Glutamatergic neuron (in vitro differentiated cells): ENCODE measurements at places on chromosomes 7 and 10. TPM values are rescaled to one million over a fixed set of nuclear protein-coding genes. Genes with fewer than 3 reads are reported as not detected.

GRCh38 chr10:53909791-53910190, 891.2 kb downstream of the PCDH15 start:
- no peaks in the 10 kb centered on the region for H3K36me3 ChIP-seq
- no peak overlapping the region for H3K4me3 ChIP-seq
- H3K4me1 ChIP-seq = no peaks in the 10 kb centered on the region
- peaks cover 2% of the 10 kb centered on the region for H3K27me3 ChIP-seq
- no peak overlapping the region for H3K27ac ChIP-seq

DNA sequence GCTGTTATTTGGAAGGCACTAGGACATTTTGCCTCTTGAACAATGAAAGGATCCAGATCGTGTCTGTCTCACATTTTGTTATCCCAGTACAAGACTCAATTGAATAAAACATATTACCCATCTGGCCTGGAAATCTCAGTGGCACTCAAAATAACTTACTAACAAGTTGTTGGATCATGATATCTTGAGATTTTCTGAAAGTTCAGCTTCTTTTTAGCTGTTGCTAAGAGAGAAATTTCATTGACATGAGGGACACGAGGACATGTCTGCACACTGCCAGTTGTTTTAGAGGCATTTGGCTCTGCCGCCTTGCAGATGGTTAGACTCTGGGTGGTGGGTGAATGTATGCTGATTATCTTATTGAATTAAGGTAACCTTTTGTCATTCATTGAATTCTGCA, 41.0 kb downstream of the KAT6B start:
- peak overlapping the region; percentile 67 for H3K27ac ChIP-seq
- peak overlapping the region; percentile 17 for H3K4me3 ChIP-seq
- no peaks in the 10 kb centered on the region for H3K36me3 ChIP-seq
- H3K4me1 ChIP-seq = peaks cover 19% of the 10 kb centered on the region
- H3K27me3 ChIP-seq = peaks cover 2% of the 10 kb centered on the region

- no peak for DNase-seq
- H3K27ac ChIP-seq = no peak overlapping the region
- H3K4me3 ChIP-seq = no peak overlapping the region
- peaks cover 63% of the 10 kb centered on the region for H3K27me3 ChIP-seq
- no peaks in the 10 kb centered on the region for H3K36me3 ChIP-seq
- peaks cover 9% of the 10 kb centered on the region for H3K4me1 ChIP-seq
These were observed 13.1 kb upstream of the GATA3 start for GRCh38 chr10:8041284-8041991.

DNA sequence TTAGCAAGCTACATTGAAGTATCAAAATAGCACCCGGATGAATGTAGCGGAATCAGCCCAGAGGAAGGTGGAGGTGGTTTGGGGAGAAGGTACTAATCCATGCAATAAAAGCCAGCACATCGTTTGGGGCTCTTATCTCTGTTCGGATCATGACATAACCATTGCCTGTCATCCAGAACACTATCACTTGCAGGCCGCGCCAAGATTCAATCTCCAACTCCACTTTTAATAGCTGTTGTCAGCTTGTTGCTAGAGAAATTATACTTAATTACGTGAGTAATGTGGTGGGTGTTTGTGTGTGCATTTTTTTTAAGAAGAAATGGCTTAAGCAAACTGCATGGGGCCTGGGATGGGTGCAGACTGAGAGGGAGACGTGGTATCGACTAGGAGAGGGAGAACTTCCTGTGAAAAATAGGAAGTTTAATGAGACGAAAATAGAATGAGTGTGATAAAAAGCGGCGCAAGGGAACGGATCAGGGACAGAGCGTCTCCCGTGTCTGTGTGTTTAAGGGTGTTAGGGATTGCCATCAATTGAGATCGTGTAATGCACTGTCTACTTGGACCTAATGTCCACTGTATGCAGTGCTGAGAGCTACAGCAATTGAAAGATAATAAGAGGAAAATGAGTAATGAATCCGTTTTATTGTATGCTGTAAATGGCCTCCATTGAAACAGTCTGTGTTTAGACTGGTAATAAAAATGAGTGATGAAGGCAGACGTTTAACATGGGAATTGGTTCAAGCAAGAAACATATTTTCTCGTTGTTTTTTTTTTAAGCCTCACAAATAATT, 27.6 kb upstream of the SFMBT2 start:
- H3K27me3 ChIP-seq = peaks cover 3% of the 10 kb centered on the region
- no peaks in the 10 kb centered on the region for H3K36me3 ChIP-seq
- no peak for DNase-seq
- no peak overlapping the region for H3K27ac ChIP-seq

DNA sequence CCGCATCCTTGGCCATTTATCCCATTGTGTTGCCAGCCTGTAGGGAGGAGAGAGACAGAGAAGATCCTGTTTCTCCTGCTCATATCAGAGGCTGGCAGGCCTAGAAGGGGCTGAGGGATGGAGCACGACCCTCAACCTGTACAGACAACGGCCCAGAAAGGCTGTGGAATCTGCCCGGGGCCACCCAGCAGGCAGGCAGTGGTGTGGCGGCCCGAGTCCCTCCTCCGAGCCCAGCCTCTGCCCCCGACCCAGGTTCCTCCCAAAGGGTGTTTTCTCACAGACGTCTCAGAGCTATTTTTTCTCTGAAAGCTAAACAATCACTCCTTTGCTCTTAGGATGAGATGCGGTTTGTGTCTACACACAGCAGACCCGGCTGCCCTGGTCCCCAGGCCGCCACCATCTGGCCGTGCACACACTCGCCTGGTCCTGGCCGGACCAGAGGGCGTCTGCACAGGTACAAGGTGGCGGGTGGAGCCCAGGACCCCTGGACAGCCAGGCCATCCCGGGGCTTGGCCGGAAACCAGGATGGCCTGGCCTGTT, 69.3 kb downstream of the FOXL3 start:
- H3K4me1 ChIP-seq = peaks cover 11% of the 10 kb centered on the region
- no peak overlapping the region for H3K27ac ChIP-seq

GRCh38 chr10:70267161-70267933, 16.5 kb downstream of the NPFFR1 start:
- no peaks in the 10 kb centered on the region for H3K4me1 ChIP-seq
- no peak overlapping the region for H3K4me3 ChIP-seq
- no peak overlapping the region for H3K27ac ChIP-seq
- DNase-seq = no peak

DNA sequence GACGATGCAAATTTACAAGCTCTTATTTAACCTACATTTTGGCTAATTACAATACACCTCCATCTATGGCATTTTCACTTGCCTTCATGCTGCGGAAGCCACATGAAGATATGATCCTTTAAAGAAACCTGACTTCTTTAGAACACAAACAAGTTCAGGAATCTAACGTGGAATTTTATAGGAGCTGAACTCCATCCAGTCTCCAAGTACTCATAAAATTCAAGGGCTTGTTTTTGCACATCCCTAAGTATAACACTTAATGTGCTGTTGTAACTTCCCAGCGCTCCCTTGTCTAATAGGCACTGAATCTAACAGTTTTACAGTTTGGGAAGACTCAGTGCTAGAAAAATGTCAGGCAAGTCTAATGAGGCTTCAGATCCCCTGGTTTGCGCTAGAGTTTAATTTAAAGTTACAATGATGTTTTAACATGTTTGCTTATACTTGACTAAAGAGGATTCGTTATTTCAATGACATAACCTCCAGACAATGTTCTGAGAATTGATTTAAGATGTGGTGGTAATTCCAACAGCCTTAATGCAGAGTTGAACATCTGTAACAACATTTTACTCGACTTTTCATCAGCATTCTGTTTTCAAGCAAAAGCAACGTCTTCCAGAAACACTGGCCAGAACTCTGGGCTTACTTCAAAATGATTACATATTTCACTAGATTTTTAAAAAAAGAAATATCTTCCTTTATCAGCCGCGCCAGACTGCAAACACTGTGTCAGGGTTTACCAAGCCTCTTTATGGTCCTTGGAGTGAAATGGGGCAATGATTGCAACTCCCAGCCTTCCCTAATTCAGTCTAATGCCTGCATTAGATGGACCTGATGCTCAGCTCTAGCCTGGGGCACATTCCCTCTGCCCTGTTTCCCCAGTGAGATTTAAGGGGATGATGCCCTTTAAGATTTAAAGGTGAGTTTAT, 664.3 kb downstream of the KCNMA1 start:
- H3K4me1 ChIP-seq = no peaks in the 10 kb centered on the region
- no peaks in the 10 kb centered on the region for H3K27me3 ChIP-seq

DNA sequence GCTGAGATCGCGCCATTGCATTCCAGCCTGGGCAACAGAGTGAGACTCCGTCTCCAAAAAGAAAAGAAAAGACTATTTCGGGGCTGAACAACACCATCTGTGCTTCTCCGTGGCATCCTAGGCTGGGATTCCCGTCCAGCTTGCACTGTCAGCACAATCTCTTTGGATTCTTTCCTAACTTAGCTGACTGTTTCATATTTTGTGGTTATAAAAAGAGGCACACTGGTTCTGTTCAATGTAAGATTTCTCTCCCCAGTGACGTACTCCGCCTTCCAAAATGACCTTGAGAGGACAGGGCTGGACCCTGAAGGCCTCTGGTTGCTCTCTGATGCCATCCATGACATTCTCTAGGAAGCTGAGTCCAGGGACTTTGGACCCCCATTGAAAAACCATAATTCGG, 8.8 kb downstream of the ZNHIT1 start:
- H3K27ac ChIP-seq = no peak overlapping the region
- DNase-seq = no peak
- no peaks in the 10 kb centered on the region for H3K4me1 ChIP-seq
- H3K4me3 ChIP-seq = no peak overlapping the region
- H3K27me3 ChIP-seq = peaks cover 4% of the 10 kb centered on the region
- no peaks in the 10 kb centered on the region for H3K36me3 ChIP-seq

Gene EXOC4
- total RNA-seq = 73.8 TPM

Gene ELAPOR2
- 122 TPM for total RNA-seq

Gene POU6F2
- 34.7 TPM for total RNA-seq
